Chondrocyte (in vitro differentiated cells): ENCODE measurements at places on chromosomes 4 and X.

GRCh38 chr4:157929486-157929885 is 243.3 kb downstream of the GASK1B start:
- no peak for DNase-seq

- no peak for DNase-seq
Measured at GRCh38 chrX:71162981-71163380, 18.3 kb downstream of the NLGN3 start.

- DNase-seq = no peak
Measured at GRCh38 chrX:14851526-14851925, 21.3 kb downstream of the FANCB start.

DNA sequence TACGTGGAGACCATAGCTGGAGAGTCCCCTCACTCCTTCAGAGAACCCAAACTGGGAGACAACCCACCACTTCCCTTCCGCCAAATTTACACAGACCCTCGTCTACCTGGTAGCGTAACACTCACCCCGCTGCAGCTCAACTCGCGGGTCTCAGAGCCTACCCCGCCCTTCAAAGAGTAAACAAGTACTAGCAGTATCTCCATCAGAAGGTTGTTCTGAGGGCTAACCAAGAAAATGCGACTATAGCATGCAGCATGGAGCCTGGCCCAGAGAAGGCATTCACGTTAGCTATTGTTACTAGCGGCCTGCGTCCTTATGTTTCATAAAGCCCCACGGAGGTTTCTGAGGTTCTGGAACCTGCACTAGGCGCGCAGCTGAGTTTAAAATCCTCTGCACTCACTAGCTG is 531 bp upstream of the MANBA start:
- no peak for DNase-seq

DNA sequence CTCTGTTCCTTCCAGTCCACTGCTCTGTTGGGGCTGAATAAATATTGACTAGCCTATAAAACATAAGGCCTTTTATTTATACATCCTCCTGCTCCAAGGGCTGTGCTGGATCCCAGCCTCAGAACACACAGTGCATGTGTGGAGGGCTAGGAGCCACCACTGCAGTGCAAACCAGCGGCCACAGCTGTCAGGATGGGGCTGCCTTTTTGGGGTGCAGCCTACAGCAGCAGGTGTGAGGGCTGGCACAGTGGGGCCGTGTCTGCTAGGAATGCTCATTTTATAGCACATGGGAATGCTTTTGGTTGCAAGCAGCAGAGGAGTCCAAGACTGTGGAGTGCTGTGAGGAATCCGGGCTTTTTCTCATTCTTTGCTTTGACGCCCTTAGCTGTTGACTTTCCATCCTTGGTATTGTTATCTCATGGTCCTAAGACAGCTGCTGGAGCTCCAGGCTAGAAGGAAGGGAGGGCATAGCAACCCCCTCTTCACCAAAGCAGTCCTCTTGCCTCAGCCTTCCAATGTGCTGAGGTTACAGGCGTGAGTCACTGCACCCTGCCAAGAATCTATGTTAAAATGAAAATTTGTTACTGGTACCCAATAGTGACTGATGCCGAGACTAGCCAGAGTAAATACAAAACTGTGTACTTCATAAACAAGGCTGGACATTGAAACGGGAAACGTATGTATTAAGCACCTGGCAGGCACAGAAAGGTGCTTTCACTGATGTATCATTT is 334.3 kb upstream of the GATB start:
- no peak for DNase-seq

DNA sequence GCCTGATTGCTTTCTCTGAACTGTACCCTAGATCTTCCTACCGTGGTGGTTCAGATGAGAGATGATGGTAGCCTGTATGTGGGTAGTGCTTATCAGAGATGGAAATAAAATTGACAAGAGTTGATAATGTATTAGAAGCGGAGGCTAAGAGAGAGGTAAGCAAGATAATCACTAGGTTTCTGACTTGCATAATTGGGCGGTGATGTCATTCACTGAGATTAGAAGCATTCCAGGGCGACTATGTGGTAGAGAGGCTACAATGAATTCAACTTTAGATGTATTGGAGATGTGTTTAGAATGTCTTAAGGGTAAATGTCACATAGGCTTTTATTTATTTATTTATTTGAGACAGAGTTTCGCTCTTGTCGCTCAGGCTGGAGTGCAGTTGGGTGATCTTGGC is 415 bp upstream of the TENM3 start:
- DNase-seq = no peak

GRCh38 chr4:15674926-15675325 is 6.7 kb upstream of the FAM200B start:
- no peak for DNase-seq
